ENCODE measurements at places on chromosomes 5 and 9. TPM values are rescaled to one million over a fixed set of nuclear protein-coding genes. Genes with fewer than 3 reads are reported as not detected.

- no peak overlapping the region for H3K4me3 ChIP-seq
- no peaks in the 10 kb centered on the region for H3K36me3 ChIP-seq
- no peaks in the 10 kb centered on the region for H3K4me1 ChIP-seq
- H3K27ac ChIP-seq, result no peak overlapping the region
Observed at GRCh38 chr5:143713047-143714003, 98.6 kb upstream of the HMHB1 start.

GRCh38 chr5:172700365-172701290 lies 59.6 kb downstream of the NEURL1B start:
- no peak overlapping the region for H3K27ac ChIP-seq
- H3K4me1 ChIP-seq, result peaks cover 10% of the 10 kb centered on the region
- DNase-seq, result no peak
- H3K4me3 ChIP-seq, result no peak overlapping the region

DNA sequence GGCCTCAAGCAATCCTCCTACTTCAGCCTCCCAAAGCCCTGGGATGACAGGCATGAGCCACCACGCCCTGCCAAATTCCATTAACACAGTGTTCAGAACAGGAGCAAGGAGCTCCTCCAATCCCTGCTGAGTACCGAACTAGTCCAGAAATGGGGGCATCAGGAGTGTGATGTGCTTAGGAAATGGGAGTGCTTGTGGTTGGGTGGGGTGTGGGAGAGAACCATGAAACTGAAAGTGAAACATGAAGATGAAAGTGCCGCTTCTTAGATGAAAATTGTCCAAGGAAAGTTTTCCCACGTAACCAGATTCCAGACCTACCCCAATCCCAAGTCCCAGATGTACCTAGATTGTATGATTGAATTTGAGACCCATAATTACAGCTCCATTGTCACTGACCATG lies 16.7 kb upstream of the ZNF131 start:
- H3K27me3 ChIP-seq, result no peaks in the 10 kb centered on the region
- no peak overlapping the region for H3K4me3 ChIP-seq
- H3K36me3 ChIP-seq, result peaks cover 4% of the 10 kb centered on the region
- H3K4me1 ChIP-seq, result no peaks in the 10 kb centered on the region

The ACTBL2 gene
- total RNA-seq, result 0.45 TPM
